ENCODE measurements at places on chromosomes 2 and 18.
A peak's percentile ranks its signal among the peaks of the same experiment; 100 is the strongest.

DNA sequence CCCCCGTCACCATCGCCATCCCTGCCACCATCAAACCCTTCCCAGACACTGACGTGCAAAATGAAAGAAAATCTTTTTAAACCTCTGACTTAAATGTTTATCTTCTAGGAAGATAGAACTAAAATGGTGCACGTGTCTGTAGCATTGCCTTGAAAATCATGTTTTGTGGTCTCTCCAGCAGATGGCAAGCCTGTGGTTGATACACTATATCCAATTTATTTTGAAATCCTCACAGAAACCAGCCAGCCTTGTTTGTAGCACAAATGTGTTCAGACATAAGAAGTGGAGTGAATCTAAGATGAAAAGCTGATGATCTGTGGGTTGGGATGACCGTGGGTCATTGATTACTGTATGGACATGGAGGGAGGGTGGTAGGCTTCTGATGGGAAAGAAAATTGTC, 436.2 kb upstream of the SMIM21 start:
- no peak for DNase-seq

DNA sequence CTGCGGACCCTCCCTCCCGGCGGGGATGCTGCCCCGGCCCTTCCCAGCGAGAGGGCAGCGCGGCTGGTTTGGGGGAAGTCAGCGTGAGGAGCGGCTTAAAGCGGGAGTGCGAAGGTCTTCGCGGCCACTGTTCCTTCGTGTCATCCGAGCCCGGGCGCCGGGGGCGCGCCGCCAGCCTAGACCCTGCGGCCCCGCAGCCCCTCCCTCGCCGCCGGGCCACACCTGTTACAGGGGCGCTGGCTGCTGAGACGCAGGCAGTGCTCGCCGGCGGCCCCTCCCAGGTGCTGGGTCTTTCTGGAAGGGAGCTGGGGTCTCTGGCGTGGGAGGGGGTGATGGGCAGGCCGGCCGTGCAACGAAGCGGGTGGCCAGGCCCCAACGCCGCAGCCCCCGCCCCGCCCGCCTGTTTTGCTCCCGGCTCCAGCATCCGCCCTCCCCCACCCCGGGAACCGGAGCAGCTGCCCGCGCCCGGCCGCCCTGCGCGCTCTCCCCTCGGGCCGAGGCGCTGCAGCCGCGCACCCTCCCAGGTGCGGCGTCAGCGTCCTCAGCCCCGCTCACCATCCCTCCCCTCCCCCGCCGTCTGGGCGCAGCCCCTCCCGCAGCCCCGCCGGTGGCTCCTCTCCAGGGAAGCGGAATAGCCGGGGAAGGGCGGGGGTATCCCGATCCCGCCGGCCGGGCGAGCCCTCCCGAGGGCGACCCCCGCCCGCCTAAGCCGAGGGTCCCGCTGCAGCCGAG, 727 bp downstream of the KIF1A start:
- no peak for DNase-seq

GRCh38 chr2:190791347-190791975, 89.2 kb upstream of the GLS start:
- DNase-seq, result peak; percentile 39

DNA sequence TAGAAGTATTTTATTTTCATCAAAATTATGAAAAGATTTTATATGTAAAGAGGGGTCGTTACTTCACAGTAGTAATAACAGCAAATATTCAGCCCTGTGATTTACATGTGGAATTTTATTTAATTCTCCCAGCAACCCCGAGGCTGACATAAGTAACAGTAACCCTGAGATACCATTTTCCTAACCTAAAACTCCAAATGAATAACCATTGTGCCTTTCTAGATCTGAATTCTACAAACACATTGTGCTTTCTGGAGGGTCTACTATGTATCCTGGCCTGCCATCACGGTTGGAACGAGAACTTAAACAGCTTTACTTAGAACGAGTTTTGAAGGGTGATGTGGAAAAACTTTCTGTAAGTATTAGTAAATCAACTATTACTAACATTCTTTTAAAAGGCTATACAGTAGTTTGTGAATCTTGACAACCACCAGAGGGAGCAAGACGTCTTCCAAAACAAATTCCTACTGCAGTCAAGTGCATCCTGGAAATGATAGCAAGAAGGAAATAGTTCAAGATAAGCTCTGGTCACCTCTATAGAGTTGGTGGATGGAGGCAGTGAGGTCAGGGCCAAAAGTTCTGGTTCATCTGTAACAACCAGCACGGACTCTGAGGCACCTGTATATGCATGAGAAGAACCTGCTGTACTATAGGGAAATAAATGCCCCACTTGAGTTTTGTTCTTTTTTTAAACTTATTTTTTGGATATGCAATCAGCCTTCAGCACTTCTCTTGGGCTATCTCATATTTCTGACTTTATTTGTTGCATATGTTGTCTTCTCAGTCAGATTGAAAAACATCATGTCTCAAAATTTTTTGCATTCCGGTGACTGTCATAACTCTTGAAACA, 37.4 kb downstream of the ACTR2 start:
- peak; percentile 76 for DNase-seq

GRCh38 chr2:216799873-216800431, 59.9 kb downstream of the TNP1 start:
- no peak for DNase-seq

- DNase-seq, result no peak
Observed at GRCh38 chr2:11550901-11551568, 17.2 kb downstream of the GREB1 start.

DNA sequence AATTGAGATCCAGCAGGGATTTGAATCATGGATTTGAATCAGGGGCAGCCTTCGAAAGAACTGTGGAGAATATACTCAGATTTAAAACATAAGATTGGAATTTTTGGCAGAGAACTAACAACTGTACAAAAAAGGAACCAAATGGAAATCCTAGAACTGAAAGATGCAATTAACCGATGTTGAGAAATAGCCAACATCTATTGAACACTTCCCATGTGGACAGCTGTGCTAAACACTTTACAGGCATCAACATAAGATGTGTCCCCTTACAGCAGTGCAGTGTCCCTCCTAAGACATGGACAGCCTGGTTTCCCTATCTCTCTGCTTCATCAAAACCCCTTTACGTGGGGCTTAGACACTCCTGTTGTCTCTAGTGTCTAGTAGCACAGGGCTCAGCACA, 3.7 kb upstream of the IL1RN start:
- no peak for DNase-seq

GRCh38 chr2:206718296-206718695, at the start of gene DYTN:
Gene DYTN, minus strand, starts transcription at chr2:206718396. Its CDS starts 117 bp downstream, at chr2:206718279.
- DNase-seq, result no peak

- no peak for DNase-seq
Observed at GRCh38 chr2:181762000-181762399, 81.7 kb upstream of the NEUROD1 start.

DNA sequence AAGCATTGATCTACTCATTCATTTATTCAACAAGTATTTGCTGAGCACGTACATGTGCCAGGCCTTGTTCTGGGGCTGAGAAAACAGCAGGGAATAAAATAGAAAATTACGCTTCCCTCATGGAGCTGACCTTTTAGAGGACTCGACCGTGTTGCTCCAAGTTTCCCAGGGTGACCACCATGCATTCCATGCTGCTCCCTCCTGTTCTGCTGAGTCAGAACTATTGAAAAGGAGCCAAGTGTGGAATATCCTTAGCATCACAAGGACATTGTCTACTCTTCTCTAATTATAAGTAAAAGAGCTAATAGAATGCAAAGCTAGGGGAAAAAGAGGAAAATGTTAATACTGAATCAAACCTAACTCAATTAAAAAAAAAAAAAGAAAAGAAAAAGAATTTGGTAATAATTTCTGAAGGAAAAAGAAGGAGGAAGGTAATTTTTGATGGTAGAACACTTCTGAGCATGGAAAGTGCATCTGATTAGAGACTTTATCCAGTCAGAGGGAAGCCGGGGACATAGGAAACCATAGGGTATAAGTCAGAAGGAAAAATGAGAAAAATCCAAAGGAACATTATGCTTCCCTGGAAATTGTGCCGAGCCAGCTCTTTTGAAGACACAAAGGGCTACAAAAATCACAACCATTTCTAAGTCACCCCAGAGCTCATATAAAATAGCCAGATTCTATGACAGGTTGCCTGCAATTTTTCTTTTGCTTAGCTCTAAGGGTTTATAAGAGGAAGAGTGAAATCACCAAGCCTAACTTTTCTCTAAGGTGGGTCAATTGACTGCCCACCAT, 339.4 kb downstream of the RND3 start:
- DNase-seq, result no peak

DNA sequence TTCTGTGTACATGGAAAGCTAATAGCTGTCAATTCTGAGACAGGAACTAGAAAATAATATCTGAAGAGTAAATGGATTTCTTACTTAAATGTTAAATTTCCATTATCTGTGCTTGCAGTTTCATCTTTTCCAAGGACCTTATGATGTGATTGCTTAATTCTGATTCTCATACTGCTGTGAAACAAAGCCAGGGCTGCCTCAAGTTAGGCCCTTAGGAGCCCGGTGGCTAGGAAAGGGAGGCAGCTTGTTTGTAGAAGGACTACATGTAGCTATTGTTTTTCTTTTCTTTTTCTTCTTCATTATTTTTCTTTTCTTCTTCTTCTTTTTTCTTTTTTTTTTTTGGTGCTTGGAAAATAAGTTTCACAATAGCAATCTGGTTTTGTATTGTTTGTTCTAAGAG, 50.5 kb downstream of the XRCC5 start:
- DNase-seq, result no peak

All from HCEC 1CT (cell line).